Pancreas (tissue), 10 donors: ENCODE measurements at places on chromosomes 4 and X. TPM values are rescaled to one million over a fixed set of nuclear protein-coding genes. Genes with fewer than 3 reads are reported as not detected.

The RTL5 gene
- total RNA-seq: 2.3 TPM

The SH3BP2 gene
- 34.8 TPM for total RNA-seq

The IRF2 gene
- total RNA-seq: 7.4 TPM

The PLAC1 gene
- not detected for total RNA-seq
